CD4-positive, alpha-beta T cell treated with Interleukin-15 for 4 hours (primary cell): ENCODE measurements at places on chromosomes 13 and 19.
A peak's percentile ranks its signal among the peaks of the same experiment; 100 is the strongest.

DNA sequence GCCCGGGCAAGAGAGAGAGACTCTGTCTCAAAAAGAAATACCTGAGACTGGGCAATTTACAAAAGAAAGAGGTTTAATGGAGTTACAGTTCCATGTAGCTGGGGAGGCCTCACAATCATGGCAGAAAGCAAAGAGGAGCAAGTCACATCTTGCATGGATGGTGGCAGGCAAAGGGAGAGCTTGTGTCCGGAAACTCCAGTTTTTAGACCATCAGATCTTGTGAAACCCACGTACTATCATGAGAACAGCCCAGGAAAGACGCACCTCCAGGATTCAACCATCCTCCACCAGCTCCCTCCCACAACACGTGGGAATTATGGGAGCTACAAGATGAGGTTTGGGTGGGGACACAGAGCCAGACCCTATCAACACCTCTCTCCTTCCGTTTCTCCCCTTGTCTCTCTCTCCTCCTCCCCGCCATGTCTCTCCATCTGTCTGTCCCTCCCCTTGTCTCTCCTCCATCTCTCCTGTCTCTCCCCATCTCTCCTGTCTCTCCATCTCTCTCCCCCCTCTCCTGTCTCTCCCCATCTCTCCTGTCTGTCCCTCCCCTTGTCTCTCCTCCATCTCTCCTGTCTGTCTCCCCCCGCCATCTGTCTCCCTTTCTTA is 10.0 kb downstream of the POLR2E start:
- DNase-seq: no peak

DNA sequence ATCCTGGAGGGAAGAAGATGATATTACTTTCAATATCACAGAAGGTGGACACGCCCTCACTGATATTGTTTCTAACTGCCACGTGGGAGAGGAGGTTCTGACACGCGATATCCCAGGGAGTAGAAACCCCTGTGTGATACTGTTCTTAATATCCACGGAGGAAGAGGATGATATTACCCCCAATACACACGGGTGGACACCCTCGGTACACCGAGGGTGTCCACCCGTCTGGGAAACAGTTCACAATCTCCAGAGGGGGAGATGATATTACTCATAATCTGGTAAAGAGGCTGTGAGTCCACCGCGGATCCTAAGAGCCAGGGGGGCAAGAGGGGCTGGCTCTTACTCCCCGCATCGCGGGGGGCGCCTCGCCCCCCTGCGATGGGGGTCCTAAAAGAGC is 29.7 kb upstream of the RGCC start:
- DNase-seq: no peak

- no peak for DNase-seq
Measured at GRCh38 chr13:53683608-53684007, 655.0 kb downstream of the OLFM4 start.

DNA sequence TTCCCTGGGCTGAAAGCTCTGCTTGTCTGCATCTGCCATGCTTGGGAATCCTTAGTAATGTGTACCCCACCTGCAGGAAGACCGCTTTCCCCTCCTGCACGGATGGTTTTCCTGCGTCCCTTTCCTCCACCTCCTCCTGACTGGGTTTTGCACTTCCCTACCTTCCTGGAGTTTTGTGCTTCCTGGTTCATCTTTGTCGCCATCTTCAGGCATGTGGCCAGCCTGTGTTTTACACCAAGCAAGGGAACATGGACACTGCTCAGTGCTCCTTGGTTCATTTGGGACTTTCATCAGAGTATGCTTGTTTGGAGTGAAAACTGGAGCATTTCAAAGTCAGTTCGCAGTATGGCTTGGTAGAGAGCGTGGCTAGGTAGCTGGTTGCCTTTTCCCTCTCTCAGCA is 30.7 kb downstream of the ERICH6B start:
- no peak for DNase-seq

- peak; percentile 74 for DNase-seq
Measured at GRCh38 chr13:79541426-79542049, 60.6 kb downstream of the NDFIP2 start.

- DNase-seq: no peak
Measured at GRCh38 chr13:60701895-60702294, 304.9 kb downstream of the TDRD3 start.

DNA sequence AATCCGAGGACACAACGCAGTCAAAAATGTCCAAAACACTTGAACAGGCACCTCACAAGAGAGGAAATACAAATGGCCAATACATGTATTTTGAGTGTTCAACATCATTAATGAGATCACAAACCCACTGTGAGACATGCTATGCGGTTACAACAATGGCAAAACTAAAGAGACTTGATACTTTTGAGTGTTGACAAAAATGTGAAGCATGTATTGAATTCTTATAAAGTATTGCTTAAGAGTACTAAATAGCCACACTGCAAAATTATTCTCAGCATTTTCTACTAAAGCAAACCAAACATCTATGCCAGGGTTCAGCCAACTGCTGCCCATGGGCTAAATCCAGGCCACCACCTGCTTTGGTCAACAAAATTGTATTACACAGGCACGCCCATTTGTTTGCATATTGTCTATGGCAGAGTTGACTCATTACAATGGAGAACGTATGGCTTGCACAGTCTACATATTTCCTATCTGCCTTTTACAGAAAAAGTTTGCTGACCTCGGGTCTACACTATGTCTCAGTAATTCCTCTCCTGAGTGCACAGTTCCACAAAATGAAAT is 135.3 kb downstream of the B3GLCT start:
- DNase-seq: no peak

DNA sequence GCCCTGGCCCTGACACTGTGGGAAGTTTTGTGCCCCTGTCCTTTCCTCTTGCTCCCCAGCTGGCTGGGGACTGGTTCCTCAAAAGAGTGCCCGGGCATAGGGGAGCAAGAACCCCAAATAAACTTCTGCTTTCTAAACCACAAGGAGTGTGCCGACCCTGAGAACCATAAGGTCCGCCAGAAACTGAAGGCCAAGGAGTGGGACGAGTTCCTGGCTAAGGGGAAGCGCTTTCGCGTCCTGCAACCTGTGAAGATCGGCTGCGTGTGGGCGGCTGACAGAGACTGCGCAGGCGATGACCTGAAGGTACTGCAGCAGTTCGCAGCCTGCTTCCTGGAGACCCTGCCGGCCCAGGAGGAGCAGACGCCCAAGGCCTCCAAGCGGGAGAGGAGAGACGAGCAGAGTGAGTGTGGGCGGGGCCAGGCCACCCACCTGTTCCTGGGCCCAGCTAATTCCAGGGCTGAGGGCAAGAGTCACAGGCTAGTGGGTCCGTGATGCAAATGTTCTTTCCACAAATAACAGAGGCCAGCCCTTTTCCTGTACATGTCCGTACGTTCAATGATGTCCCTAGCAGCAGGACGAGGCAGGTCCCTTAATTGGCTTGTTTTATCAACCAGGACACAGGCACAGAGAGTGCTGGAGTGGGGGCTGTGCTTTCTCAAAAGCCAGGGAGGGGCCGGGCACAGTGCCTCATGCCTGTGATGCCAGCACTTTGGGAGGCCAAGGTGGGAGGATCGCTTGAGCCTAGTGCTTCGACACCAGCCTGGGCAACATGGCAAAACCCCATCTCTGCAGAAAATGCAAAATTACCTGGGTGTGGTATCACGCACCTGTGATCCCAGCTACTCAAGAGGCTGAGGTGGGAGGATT is 25.6 kb downstream of the UBXN6 start:
- no peak for DNase-seq

DNA sequence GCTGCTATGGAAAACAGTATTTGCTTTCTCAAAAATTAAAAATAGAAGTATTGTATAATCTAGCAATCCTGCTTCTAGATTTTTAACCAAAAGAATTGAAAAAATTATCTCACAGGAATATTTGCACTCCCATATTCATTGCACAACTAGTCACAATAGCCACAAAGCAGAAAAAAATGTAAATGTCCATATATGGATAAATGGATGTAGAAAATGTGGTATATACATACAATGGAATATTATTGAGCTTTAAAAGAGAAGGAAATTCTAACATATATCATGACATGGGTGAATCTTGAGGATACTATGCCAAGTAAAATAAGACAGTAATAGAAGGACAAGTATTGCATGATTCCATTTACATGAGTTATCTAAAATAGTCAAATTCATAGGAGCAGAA is 2753.0 kb downstream of the PCDH9 start:
- DNase-seq: no peak

DNA sequence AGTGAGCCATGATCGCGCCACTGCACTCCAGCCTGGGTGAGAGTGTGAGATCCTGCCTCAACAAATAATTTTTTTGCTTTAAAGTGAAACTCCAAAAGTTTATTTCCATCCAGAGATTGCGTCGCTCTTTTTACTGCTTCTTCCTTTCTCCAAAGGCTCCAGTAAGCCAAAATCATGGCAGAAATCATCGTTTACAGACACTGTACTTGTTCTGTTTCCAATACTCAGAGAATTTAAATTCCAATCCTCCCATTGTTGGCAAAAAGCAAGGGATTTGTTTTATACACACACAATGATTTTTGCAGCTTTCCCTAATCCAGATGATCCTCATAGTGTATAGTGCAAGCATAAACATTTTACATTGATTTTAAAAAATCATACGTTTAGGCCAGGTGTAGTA is 15.3 kb downstream of the FBXO27 start:
- no peak for DNase-seq

GRCh38 chr13:106566641-106567473 is 1.1 kb downstream of the ARGLU1 start:
- peak; percentile 26 for DNase-seq

GRCh38 chr13:39941236-39941635 is 285.8 kb downstream of the COG6 start:
- DNase-seq: no peak

- DNase-seq: no peak
Measured at GRCh38 chr19:3969435-3970312, 1.2 kb downstream of the DAPK3 start.

DNA sequence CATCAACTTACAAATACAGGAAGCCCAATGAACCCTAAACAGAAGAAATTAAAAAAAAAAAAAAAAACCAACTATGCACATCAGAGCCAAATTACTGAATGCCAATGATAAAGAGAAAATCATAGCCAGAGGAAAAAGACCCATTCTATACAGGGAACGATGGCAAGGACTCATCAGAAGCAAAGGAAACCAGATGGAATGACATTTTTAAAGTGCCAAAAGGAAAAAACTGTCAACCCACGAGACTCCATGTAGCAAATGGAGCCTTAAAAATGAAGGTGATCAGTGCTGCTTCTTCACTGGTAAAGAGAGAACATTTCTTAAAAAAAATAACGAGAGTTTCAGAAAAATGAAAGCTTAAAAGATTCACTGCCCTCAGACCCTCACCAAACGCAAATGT is 18.3 kb downstream of the PCID2 start:
- no peak for DNase-seq

DNA sequence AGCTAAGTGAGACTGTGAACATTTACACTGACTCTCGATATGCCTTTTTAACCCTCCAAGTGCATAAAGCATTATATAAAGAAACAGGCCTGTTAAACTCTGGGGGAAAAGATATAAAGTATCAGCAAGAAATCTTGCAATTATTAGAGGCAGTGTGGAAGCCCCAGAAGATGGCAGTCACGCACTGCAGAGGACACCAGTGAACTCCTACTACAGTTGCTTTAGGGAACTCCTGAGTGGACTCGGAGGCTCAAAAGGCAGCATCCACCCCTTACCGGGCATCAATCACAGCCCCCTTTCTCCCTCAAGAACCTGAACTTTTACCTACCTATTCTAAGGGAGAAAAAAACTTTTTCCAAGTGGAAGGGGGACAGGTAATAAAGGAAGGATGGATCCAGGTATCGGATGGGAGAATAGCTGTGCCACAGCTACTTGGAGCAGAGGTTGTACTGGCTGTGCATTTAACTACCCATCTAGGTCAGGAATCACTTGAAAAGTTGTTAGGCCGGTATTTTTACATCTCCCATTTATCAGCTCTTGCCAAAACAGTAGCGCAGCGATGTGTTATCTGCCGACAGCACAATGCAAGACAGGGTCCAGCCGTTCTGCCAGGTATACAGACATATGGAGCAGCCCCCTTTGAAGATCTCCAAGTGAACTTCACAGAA is 80.1 kb downstream of the ZNF486 start:
- no peak for DNase-seq

DNA sequence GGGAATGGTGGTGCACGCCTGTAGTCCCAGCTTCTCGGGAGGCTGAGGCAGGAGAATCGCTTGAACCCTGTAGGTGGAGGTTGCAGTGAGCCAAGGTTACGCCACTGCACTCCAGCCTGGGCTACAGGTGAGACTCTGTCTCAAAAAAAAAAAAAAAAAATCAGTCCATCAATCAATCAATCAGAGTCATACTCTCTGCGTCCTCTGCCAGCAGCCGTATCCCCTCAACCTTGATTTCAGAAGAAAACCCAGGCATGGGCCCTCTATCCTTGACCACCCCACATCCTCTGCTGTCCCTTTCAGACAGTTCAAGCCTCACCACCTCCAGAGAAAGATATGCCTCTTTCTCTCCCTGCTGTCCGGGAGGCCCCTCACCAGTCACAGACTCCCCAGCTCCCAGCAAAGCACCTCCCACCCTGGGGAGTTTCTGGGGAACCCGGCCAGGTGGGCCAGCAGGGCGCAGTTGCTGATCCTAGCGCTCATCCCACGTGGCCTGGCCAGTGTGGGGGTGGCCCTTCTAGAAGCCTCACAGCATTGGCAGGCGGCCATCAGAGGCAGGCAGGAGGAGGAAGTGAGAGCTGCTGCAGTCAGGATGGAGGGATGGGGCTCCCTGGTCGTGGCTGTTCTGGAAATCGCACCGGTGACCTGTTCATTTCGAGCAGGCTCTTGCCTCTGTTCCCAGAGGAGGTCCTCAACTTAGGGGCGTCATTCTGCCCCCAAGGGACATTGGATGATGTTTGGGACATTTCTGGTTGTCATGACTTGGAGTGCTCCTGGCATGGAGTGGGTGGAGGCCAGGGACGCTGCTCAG is 10.2 kb upstream of the JSRP1 start:
- DNase-seq: no peak

- DNase-seq: no peak
Measured at GRCh38 chr19:866769-867300, 7.4 kb downstream of the CFD start.

DNA sequence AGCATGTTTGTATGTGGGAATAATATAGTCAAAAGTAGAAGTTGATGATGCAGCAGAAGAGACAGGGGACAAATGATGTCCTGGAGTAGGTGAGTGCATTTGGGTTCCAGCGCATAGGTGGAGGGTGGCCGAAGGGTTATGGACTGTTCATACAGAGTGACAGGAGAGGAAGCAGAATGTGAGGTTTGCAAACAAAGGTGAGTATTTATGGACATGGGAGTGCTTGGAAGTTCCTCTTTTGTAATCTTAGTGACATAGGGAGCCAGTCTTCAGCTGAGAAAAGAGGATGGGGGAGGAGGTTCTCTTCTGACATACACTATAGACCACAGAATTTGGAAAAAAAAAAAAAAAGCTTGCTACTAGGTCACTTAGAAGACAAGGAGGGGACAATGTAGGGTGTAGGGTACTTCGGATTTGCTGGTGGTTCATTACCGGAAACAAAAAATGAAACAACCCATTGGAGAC is 331.6 kb downstream of the DLEU7 start:
- DNase-seq: no peak

DNA sequence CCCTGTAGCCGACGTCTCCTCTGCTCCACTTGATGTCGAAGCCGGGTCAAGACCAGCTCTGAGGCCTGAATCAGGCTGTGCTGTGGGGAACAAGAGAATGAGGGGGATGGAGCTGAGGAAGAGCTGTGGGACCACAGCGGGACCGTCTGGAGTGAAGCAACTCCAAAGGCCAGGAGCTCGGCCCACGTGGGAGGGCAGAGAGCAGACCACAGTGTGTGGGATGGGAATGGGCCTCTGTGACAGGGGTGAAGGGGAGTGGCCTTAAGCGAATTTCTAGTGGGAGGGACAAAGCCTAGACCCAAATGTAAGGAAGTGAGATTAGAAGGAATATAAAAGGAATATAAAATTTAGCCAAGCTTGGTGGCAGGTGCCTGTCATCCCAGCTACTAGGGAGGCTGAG is 3.8 kb upstream of the SLC8A2 start:
- DNase-seq: no peak
